Large intestine (tissue), 12 donors: ENCODE measurements at places on chromosomes 6 and 20. TPM values are rescaled to one million over a fixed set of nuclear protein-coding genes. Genes with fewer than 3 reads are reported as not detected.
A peak's percentile ranks its signal among the peaks of the same experiment; 100 is the strongest.

DNA sequence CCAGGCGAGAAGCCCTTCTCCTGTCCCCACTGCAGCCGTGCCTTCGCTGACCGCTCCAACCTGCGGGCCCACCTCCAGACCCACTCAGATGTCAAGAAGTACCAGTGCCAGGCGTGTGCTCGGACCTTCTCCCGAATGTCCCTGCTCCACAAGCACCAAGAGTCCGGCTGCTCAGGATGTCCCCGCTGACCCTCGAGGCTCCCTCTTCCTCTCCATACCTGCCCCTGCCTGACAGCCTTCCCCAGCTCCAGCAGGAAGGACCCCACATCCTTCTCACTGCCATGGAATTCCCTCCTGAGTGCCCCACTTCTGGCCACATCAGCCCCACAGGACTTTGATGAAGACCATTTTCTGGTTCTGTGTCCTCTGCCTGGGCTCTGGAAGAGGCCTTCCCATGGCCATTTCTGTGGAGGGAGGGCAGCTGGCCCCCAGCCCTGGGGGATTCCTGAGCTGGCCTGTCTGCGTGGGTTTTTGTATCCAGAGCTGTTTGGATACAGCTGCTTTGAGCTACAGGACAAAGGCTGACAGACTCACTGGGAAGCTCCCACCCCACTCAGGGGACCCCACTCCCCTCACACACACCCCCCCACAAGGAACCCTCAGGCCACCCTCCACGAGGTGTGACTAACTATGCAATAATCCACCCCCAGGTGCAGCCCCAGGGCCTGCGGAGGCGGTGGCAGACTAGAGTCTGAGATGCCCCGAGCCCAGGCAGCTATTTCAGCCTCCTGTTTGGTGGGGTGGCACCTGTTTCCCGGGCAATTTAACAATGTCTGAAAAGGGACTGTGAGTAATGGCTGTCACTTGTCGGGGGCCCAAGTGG, 5.3 kb downstream of the SNAI1 start:
- no peak overlapping the region for H3K27ac ChIP-seq
- no peaks in the 10 kb centered on the region for H3K27me3 ChIP-seq
- H3K4me1 ChIP-seq = peaks cover 37% of the 10 kb centered on the region
- DNase-seq = no peak

- H3K27me3 ChIP-seq = peaks cover 38% of the 10 kb centered on the region
- H3K36me3 ChIP-seq = no peaks in the 10 kb centered on the region
- H3K27ac ChIP-seq = no peak overlapping the region
- H3K4me1 ChIP-seq = no peaks in the 10 kb centered on the region
- peak; percentile 67 for DNase-seq
Measured at GRCh38 chr20:381581-382290, 1.2 kb downstream of the TRIB3 start.

GRCh38 chr6:168964138-168964835, 289.4 kb downstream of the THBS2 start:
- DNase-seq = no peak
- H3K27me3 ChIP-seq = no peaks in the 10 kb centered on the region
- H3K4me3 ChIP-seq = no peak overlapping the region
- no peaks in the 10 kb centered on the region for H3K36me3 ChIP-seq

GRCh38 chr6:113558966-113559365, 298.2 kb upstream of the MARCKS start:
- no peaks in the 10 kb centered on the region for H3K4me1 ChIP-seq
- H3K4me3 ChIP-seq = no peak overlapping the region
- H3K36me3 ChIP-seq = no peaks in the 10 kb centered on the region
- H3K27me3 ChIP-seq = no peaks in the 10 kb centered on the region
- H3K27ac ChIP-seq = no peak overlapping the region

DNA sequence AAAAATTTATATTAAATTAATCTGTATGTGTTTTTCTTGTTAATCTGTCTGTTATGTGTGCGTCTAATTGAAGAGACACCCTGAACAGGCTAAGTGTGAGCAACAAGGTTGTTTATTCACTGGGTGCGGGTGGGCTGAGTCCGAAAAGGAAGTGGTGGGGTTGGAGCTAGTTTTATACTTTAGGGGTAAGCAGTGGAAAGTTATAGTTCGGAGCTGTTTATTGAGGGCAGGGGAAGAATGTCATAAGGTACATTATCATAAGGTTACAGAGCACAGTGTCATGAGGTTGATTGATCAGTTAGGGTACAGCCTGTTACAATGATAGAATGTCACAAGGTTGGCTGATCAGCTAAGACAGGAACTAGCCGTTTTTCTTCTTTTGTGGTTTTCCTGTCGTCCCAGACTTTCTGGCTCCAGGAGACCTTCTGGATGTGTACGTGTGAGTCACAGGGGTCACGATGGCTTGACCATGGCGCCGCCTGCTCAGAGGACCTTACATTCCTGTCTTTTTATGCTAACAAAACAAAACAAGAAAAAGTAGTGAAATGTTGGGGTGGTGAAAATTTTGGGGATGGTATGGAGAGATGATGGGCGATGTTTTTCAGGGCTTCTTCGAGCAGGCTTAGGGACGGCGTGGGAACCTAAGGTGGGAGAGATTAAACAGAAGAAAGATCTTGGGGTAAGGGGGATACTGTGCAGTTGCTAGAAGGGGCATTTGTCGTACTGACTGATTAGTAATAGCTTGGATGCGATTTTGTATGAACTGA, 754.0 kb upstream of the ADGRB3 start:
- H3K36me3 ChIP-seq = no peaks in the 10 kb centered on the region
- no peak overlapping the region for H3K4me3 ChIP-seq
- no peak overlapping the region for H3K27ac ChIP-seq
- no peaks in the 10 kb centered on the region for H3K27me3 ChIP-seq

DNA sequence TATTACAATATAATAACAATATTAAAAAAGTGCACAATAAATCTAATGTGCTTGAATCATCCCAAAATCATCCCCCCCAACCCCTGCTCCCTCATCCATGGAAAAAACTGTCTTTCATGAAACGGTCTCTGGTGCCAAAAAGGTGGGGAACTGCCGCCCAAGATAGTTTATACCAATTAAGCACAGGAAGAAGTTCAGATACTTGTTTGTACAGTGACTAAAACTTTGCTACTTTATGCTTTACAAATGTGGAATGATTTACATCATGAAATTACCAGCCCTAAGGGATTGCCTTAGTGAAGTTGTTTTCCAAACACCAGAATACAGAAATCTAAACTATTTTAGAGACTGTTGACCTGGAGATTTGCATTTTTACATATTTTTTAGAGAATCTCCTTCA, 175.6 kb downstream of the TRIM27 start:
- H3K36me3 ChIP-seq = no peaks in the 10 kb centered on the region
- no peak overlapping the region for H3K4me3 ChIP-seq
- no peak for DNase-seq
- H3K27me3 ChIP-seq = peaks cover 49% of the 10 kb centered on the region
- H3K27ac ChIP-seq = no peak overlapping the region

DNA sequence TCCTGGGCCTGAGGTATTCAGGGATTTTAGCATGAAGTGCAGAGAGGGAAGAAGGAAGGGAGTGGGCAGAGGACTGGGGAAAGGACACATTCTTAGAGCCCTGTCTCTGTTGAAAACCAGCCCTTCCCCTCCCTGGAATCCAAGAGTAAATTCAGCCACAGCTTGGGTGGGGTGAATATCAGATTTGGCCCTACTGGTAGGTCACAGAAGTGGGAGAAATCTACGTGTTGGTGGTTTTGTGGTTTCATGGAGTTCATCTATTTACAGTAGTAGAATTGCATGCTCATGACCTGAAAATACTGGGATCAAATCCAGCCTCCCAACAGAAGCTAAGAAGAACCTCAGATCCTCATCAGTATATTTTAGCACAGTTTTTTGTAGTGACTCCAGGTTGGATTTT, 404.4 kb downstream of the BMP2 start:
- H3K4me1 ChIP-seq = no peaks in the 10 kb centered on the region
- no peak for DNase-seq
- H3K27ac ChIP-seq = no peak overlapping the region
- H3K27me3 ChIP-seq = no peaks in the 10 kb centered on the region
- no peaks in the 10 kb centered on the region for H3K36me3 ChIP-seq
- no peak overlapping the region for H3K4me3 ChIP-seq

- peaks cover 6% of the 10 kb centered on the region for H3K4me1 ChIP-seq
- no peaks in the 10 kb centered on the region for H3K27me3 ChIP-seq
- no peak for DNase-seq
- no peak overlapping the region for H3K4me3 ChIP-seq
- peaks cover 5% of the 10 kb centered on the region for H3K36me3 ChIP-seq
Measured at GRCh38 chr6:36691612-36692011, 6.0 kb upstream of the RAB44 start.

BPIFB2 gene
- polyA plus RNA-seq = not detected

DNA sequence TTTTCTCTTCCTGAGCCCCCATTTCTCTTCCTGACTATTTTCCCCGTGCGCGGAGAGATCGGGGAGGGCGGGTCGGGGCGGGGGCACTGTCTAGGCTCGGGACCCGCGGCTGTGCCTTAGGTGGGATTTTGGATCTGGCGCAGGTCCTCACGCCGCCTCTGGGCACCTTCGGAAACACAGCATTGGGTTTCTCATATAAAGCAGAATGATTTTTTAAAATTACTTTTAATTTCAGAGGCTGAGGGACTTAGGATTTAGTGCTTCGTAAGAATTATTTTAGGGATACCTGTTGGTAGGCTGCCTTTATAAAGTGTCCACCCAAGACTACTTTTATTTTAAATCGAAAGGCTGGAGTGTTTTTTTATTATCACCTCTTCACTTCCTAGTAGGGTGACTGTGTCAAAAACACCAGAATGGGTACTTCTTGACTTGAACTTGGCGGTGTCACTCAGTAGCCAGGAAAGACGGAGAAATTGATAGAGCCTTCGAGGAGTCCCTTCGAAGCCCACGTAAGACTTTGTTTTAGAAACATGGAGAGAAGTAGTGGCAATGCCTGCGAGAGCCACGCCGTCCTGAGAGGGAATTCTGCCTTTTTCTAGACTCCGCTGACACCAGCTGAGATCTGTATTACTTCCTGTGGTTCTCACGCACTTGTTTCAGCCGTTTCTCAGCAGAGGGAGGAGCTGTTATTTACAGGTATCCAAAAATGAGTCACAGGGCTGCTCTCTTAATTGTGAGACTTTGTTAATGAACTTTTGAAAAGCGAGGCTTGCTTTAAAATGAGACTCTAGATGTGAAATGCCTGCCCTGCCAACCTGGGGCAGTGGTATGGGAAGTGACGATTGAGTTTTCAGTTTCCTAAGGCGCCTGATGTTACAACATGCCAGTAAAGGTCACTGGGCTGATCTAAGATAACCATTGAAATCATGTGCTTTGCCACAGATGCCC, 667 bp downstream of the STX11 start:
- H3K27me3 ChIP-seq = peaks cover 55% of the 10 kb centered on the region
- DNase-seq = peak; percentile 70
- peak overlapping the region; percentile 49 for H3K4me3 ChIP-seq
- H3K36me3 ChIP-seq = no peaks in the 10 kb centered on the region
- H3K4me1 ChIP-seq = peaks cover 5% of the 10 kb centered on the region
- H3K27ac ChIP-seq = no peak overlapping the region

DNA sequence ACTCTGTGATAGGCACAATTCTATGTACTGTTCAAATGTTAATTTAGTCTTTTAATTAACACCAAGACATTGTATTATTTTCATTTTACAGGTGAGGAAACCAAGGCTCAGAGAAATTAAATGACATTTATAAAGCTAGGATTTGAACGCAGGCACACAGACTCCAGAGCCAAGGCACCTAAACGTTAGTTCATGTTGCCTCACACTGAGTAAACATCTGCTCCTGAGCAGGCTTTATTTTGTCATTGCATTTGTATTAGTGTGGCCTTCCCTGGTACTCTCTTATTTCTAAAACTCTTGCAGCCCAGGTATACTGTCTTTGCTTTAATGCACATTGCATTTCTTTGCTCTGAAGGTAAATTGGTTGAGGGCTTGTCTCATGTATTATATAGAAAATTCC, 263.1 kb upstream of the FLRT3 start:
- H3K4me1 ChIP-seq = no peaks in the 10 kb centered on the region
- no peak for DNase-seq
- H3K4me3 ChIP-seq = no peak overlapping the region
- H3K36me3 ChIP-seq = no peaks in the 10 kb centered on the region
- no peak overlapping the region for H3K27ac ChIP-seq

SLC35D3 gene
- polyA plus RNA-seq = 0.49 TPM

DNA sequence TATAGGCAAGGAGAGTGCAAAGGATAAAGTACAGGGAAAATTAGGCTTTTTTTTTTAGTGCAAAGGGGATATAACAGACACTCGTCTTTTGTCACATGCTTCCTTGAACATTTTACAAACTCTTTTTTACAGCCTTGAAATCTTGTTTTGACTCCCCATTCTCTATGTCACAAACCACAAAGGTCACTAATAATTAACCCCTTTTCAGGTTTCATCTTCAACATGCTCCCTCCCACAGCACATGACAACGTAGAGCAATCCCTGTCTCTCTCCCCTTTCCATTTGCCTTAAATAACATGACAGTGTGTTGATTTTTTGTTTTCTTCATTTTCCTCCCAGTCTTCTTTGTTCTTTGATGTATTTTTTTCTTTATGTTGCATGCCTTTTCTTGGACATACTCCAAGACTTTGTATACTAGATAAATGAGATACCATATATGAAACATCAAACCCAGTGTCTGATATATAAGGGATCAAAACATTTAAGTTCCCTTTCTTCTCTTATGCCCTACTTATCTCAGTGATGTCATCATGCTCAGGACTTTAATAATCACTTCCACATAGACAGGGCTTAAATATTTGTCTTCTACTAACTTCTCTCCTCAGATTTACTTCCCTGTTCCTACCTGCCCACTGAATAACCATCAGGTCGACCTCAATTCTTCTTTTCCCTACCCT, 378.7 kb upstream of the HSF2 start:
- no peak overlapping the region for H3K4me3 ChIP-seq
- no peaks in the 10 kb centered on the region for H3K36me3 ChIP-seq
- DNase-seq = no peak
- no peak overlapping the region for H3K27ac ChIP-seq
- no peaks in the 10 kb centered on the region for H3K4me1 ChIP-seq

- H3K4me1 ChIP-seq = no peaks in the 10 kb centered on the region
- no peak for DNase-seq
- H3K27me3 ChIP-seq = peaks cover 8% of the 10 kb centered on the region
- no peak overlapping the region for H3K27ac ChIP-seq
- H3K36me3 ChIP-seq = no peaks in the 10 kb centered on the region
Measured at GRCh38 chr6:125552819-125553218, 196.6 kb upstream of the HEY2 start.

- no peaks in the 10 kb centered on the region for H3K36me3 ChIP-seq
- H3K4me3 ChIP-seq = no peak overlapping the region
- H3K4me1 ChIP-seq = no peaks in the 10 kb centered on the region
- H3K27ac ChIP-seq = no peak overlapping the region
Measured at GRCh38 chr6:135869857-135870256, 18.4 kb downstream of the PDE7B start.
